Activated naive CD4-positive, alpha-beta T cell treated with anti-CD3 and anti-CD28 coated beads, Interleukin-2, amount 50 U/mL, for 16 hours (primary cell): ENCODE measurements at places on chromosomes 3 and 15.

DNA sequence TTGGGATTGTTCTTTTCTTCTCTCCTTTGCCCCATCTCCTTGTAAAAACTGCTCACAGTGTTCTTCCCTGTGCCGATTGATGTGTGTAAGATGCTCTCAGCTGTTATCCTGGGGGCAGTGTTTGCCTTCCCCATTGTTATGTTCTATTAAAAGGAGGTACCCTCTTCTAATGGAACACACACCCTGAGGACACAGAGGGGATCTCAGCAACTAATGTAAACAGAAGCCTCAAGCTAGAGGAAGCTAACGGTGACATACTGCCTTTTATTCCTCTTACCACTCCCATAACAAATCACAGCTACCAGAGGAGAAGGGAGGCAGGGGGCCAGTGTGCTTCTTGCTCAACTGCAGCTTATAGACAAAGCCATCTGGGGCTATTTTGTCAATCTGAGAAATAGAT is 2.2 kb downstream of the TAGLN3 start:
- no peak for DNase-seq

GRCh38 chr15:66008940-66009562 is 139.8 kb downstream of the RAB11A start:
- no peak for DNase-seq

- no peak for DNase-seq
These were observed 77.9 kb downstream of the RPN1 start for GRCh38 chr3:128572644-128573105.

GRCh38 chr3:35492841-35493240 is 146.5 kb upstream of the ARPP21 start:
- no peak for DNase-seq

- no peak for DNase-seq
These were observed 266.7 kb downstream of the SLCO3A1 start for GRCh38 chr15:92120094-92120795.

DNA sequence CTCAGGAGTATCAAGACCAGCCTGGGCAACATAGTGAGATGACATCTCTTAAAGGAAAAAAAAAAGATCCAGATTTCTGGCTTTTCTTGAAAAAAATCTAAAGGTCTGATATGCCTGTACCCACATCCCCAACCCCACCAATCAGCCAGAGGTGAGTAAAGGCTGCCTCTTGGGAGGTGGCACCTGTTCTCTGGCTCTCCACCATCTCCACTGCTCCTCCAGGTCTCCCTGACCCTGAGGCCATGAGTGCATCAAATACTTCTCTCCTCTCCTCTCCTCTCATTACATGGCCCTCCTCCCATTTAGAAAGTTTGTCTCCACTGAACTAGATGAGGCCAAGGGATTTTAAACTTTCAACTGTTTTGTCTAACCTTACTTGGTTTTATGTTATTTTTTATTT is 5.2 kb downstream of the SIAH2 start:
- no peak for DNase-seq

- no peak for DNase-seq
These were observed 162.2 kb downstream of the VGLL3 start for GRCh38 chr3:86828751-86829150.
